ENCODE measurements at places on chromosomes 16 and 17. TPM values are rescaled to one million over a fixed set of nuclear protein-coding genes. Genes with fewer than 3 reads are reported as not detected.

- no peaks in the 10 kb centered on the region for H3K27me3 ChIP-seq
- H3K4me3 ChIP-seq = no peak within 1 kb of the TSS
- no peak for DNase-seq
- H3K4me1 ChIP-seq = peaks cover 66% of the 10 kb centered on the region
- H3K27ac ChIP-seq = peak within 1 kb of the TSS; percentile 96
- H3K36me3 ChIP-seq = no peaks in the 10 kb centered on the region
Observed at GRCh38 chr17:3800362-3801271, at the start of gene ITGAE. TSS of gene ITGAE (minus strand) at chr17:3801188. CDS start at chr17:3801144, 44 bp downstream.

- H3K27ac ChIP-seq = no peak overlapping the region
- H3K36me3 ChIP-seq = no peaks in the 10 kb centered on the region
- DNase-seq = no peak
- peaks cover 9% of the 10 kb centered on the region for H3K4me1 ChIP-seq
- no peak overlapping the region for H3K4me3 ChIP-seq
- no peaks in the 10 kb centered on the region for H3K27me3 ChIP-seq
Observed at GRCh38 chr16:2482249-2482648, 7.3 kb downstream of the TBC1D24 start.

DNA sequence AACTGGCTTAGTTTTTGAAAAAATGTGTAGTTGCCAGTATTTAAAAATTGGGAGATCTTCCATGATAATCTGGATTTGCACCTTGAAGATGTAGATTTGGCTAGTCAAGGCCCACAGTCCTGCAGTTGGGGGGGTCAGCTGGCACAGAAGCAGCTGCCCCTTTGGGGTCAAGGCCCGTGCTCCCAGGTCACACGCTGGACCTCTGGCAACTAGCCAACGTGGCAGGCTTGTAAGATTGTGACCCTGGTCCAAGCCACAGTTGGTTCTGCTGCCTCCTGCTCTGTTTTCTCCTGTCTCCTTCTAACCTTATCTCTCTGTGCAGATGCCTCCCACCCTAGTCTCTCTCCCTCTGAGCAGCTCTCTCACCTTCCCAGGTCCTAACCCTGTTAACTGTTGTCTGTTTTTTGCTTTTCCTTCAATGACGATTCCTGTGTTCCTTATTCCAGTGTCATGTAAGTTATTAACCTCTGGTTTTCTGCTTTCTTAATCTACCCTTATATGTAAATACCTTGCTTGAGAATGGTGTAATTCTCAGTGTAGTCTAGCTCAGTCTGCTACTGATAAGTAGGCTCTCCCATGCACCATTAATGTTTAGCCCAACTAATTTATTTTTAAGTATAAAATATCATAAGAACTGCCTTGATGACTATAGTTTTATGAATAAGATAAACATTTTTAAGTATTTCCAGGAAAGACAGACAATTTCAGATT, 27.9 kb downstream of the CLEC16A start:
- H3K4me1 ChIP-seq = peaks cover 6% of the 10 kb centered on the region
- no peak overlapping the region for H3K27ac ChIP-seq
- no peak for DNase-seq
- no peak overlapping the region for H3K4me3 ChIP-seq

DNA sequence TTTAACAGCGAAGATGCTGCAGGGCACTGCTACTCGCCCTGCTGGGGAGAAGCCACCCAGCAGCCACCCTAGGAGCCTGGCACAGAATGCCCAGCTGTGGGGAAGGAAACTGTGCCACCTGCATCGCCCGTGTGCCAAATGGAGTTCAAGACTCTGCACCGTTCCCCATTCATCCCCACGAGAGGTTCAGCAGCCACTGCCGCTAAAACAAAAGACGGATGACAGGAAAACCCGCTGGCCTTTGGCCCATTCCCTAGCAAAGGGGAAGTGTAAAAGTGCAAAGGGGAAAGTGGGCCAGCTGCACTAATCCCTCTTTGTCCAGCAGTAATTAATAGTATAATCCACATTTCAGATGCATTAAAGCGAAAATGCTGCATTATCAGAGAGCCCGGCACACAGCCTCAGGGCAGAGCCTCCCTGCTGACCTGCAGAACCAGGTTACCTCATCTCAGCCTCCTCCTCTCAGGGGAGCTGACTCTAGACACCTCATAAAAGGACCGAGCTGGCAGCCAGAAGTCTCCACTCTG, 37.7 kb downstream of the ZFHX3 start:
- no peak overlapping the region for H3K4me3 ChIP-seq
- no peaks in the 10 kb centered on the region for H3K36me3 ChIP-seq
- DNase-seq = no peak
- H3K4me1 ChIP-seq = peaks cover 2% of the 10 kb centered on the region
- H3K27ac ChIP-seq = no peak overlapping the region
- no peaks in the 10 kb centered on the region for H3K27me3 ChIP-seq

GRCh38 chr16:63983401-63983800, 1138.5 kb downstream of the CDH11 start:
- no peaks in the 10 kb centered on the region for H3K36me3 ChIP-seq
- no peak for DNase-seq
- H3K4me1 ChIP-seq = no peaks in the 10 kb centered on the region

DNA sequence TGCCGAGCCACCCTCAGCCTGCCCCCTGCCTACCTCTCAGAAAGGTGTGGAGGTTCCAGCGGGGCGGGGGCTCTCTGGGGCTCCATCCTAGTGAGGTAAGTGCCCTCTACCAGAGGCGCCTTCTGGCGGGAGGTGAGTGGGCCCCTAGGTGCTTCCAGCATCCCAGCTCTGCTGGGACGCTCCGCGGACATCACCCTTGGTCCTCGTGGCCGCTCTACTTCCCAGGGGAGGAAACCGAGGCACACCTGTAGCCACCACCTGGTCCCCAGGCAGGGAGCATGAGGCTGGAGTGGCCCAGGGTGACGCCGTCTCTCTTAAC, 1.4 kb downstream of the MCRIP2 start:
- no peaks in the 10 kb centered on the region for H3K27me3 ChIP-seq
- no peaks in the 10 kb centered on the region for H3K36me3 ChIP-seq
- H3K4me1 ChIP-seq = peaks cover 5% of the 10 kb centered on the region
- no peak overlapping the region for H3K4me3 ChIP-seq
- H3K27ac ChIP-seq = no peak overlapping the region

- peaks cover 4% of the 10 kb centered on the region for H3K36me3 ChIP-seq
- H3K27ac ChIP-seq = no peak overlapping the region
- DNase-seq = no peak
- H3K4me1 ChIP-seq = no peaks in the 10 kb centered on the region
Observed at GRCh38 chr16:75225092-75225491, 6.3 kb downstream of the CTRB1 start.

GRCh38 chr17:6244253-6244652, 174.1 kb downstream of the WSCD1 start:
- no peak overlapping the region for H3K27ac ChIP-seq
- no peaks in the 10 kb centered on the region for H3K4me1 ChIP-seq
- peaks cover 3% of the 10 kb centered on the region for H3K27me3 ChIP-seq
- H3K4me3 ChIP-seq = no peak overlapping the region
- no peak for DNase-seq

- H3K4me1 ChIP-seq = peaks cover 15% of the 10 kb centered on the region
- H3K4me3 ChIP-seq = peak within 1 kb of the TSS; percentile 38
- no peak within 1 kb of the TSS for H3K27ac ChIP-seq
- H3K36me3 ChIP-seq = no peaks in the 10 kb centered on the region
- no peak for DNase-seq
- H3K27me3 ChIP-seq = peaks cover 28% of the 10 kb centered on the region
Observed at GRCh38 chr17:3964203-3965117, at the start of gene ATP2A3. TSS of gene ATP2A3 (minus strand) at chr17:3964437. CDS start at chr17:3964291, 146 bp downstream.

- DNase-seq = no peak
- H3K4me1 ChIP-seq = peaks cover 24% of the 10 kb centered on the region
- H3K27ac ChIP-seq = no peak overlapping the region
- H3K27me3 ChIP-seq = no peaks in the 10 kb centered on the region
- peak overlapping the region; percentile 54 for H3K4me3 ChIP-seq
- H3K36me3 ChIP-seq = no peaks in the 10 kb centered on the region
Observed at GRCh38 chr16:2468725-2469398, 2.2 kb upstream of the NTN3 start.

- no peak overlapping the region for H3K4me3 ChIP-seq
- no peaks in the 10 kb centered on the region for H3K36me3 ChIP-seq
- no peak overlapping the region for H3K27ac ChIP-seq
- peaks cover 8% of the 10 kb centered on the region for H3K4me1 ChIP-seq
Observed at GRCh38 chr16:2985893-2986355, 5.7 kb upstream of the PKMYT1 start.

The C1QTNF8 gene
- total RNA-seq = not detected

The EVPLL gene
- not detected for total RNA-seq

The RAB40B gene
- total RNA-seq = 17.5 TPM

The AANAT gene
- total RNA-seq = 0.19 TPM

The TNFRSF17 gene
- total RNA-seq = not detected

Data from astrocyte (in vitro differentiated cells and primary cell).